ENCODE measurements at places on chromosomes 5 and 9.

- DNase-seq = no peak
Observed at GRCh38 chr9:96183751-96184150, 118.2 kb downstream of the HSD17B3 start.

- no peak for DNase-seq
Observed at GRCh38 chr5:68243251-68243650, 27.7 kb downstream of the PIK3R1 start.

- no peak for DNase-seq
Observed at GRCh38 chr5:57738301-57738700, 255.7 kb upstream of the ACTBL2 start.

GRCh38 chr5:68565427-68565826, 349.9 kb downstream of the PIK3R1 start:
- DNase-seq = no peak

DNA sequence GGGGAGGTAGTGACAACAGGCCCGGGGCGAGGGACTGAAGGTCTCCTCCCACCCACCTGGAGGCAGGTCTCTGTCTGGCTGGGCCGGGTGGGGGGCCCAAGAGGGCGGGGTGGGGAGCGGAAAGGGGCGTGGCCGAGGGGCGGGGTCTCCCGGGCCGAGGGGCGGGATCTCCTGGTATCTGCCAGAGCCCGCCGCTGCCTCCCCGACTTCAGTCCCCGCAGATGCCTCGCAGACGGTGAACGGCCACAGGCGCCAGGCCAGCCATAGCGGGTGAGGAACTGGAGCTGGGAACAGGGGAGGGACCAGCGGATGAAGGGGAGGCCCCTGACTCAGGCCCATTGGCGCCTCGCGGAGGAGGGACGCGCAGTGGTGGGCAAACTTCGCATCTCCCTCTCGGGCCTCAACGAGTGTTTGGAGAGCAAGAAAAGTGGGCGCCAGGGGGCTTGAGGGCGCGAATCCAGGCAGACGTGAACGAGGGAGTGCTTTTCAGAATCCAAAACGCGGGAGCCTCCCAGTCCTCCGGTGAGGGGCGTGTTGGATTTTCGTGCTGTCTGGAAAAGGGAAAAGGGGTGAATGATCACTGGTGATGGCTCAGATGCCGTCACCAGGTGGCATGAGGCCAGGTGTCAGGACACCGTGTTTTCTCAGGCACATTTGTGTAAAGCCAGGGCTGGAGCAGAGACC, at the start of gene ADGRD2:
Gene ADGRD2, plus strand, starts transcription at position 211 of the 684 bp plus-strand sequence. CDS start 1,216 bp downstream, outside the sequence.
- no peak for DNase-seq

DNA sequence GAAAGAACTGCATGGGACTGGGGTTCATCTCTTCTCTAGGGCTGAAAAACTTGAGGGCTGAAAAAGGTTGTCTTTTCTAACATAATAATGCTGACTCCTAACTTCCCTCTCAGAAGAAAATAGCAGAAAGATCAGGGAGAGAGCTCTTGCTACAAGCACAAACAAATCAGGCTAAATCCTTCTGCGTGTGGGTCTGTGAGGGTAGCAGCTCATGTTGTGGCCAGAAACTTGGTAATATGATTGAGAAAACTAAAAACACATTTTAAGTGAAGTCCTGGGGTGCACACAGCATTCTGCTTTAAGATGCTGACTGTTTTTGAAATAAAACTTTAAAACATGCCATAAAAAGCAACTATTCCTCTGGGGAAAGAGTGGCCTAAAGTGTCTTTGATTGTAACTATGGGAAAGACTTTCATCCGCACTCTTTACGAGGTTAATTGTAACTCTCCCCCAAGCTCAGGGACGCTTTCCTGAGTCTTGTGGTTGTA, 56.7 kb downstream of the SAXO1 start:
- no peak for DNase-seq

DNA sequence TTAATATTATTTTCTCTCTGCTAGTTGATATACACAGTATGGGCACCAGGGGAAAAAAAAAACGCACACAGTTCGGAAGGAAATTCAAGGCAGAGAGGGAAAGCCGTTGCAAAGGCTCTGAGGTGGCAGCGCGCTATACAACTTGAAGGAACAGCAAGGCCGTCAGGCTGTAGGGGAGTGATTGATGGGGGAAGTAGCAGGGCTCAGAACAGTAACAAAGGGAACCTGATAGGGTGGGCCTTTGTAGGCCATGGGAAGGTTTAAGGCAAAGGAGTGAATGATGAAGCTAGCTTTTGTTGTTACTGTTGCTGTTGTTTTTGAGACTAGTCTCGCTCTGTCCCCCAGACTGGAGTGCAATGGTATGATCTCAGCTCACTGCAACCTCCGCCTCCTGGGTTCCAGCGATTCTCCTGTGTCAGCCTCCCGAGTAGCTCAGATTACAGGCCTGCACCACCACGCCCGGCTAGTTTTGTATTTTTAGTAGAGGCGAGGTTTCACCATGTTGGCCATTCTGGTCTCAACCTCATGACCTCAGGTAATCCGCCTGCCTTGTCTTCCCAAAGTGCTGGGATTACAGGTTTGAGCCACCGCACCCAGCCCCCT, 27.0 kb downstream of the AQP7 start:
- DNase-seq = no peak

GRCh38 chr9:98016137-98016680, 33.1 kb downstream of the ANP32B start:
- no peak for DNase-seq

DNA sequence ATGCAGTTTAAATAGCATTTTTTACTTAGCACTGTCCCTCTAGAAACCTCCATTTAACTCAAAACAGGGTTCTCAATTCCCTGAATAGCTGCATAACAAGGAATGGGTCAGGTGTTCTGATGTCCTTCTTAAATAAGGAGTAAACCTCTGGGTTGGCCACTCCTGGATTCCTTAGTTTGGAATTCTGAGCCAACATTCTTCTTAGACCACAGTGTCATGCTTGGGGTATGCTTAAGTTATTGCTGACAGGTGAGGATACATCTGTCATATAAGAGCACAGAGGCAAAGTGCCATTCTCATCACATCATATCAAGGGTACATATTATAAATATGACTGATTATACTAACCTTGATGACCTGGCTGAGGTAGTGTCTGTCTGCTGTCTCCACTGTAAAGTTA, 179.9 kb upstream of the SEMA6A start:
- DNase-seq = no peak

DNA sequence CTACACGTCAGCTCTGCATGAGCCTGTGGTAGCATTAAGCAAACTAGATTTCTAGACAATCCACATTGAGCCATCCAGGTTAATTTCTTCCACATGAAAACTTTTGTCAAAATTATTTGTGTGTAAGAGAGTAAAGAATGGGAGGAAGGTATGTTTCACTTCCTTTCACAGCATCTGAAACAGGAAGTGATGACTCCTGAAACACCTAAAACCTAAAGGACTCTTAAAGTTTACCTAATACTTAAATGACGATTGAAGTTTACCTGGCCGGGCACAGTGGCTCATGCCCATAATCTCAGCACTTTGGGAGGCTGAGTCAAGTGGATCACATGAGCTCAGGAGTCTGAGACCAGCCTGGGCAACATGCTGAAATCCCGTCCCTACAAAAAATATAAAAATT, 223.8 kb downstream of the CEMIP2 start:
- no peak for DNase-seq

DNA sequence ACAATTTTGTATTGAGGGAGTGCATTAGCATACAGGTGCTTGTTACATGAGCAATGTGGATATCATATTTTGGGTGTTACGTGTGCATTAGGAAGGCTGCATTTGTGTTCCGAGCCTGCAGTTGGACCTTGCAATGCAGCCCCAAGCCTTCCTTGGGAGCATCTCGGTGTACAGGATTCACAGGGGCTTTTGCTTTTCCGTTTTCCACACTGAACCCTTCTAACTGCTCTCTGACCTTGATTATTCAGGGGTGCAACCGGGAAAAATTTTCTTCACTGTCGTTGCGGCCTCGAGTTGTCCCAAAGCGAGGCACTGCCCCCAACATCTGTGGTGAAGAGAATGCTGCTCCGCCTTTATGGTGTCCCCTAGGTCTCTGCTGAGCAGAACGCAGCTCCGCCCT, 80.1 kb upstream of the PLEKHG4B start:
- DNase-seq = no peak

DNA sequence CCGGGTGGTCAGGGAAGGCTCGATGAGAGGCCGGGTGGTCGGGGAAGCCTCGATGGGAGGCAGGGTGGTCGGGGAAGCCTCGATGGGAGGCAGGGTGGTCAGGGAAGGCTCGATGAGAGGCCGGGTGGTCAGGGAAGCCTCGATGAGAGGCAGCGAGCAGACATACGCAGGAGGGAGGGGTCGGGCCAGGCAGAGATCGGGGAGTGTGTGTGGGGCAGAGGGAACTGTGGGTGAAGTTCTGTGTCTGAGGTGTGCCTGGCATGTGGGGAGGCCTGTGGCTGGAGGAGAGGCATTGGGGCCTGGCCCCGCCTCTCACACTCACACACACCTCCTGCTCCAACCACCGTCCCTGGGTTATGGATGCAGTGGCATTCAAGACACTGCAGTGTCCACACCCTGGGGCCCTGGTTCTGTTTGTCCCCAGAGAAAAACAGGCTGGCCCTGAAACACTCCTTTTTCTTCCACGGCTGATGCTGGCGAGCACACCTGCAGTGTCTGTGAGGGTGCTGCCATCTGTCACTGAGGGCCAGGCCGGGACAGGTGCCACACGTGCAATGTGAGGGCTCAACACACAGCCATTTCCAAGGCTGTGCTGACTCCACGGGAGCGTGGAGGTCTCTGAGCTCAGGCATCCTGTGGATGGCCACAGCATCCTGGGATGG, 6.5 kb upstream of the PLEKHG4B start:
- no peak for DNase-seq

DNA sequence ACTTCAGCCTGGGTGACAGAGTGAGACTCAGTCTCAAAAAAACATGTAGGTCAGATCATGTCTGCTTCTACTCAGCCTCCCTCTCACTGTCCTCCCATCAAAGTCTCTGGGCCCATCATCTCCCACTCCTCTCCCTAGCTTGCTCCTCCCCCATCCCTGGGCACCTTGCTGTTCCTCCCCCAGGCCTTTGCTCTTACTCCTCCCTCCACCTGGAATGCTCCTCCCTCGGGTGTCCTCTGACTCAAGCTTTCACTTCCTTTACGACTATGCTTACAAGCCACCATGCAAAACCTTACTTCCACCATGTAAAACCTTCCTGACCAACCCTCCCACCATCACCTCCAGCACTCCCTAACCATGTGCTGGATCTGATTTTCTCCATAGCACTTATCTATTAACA, 51.5 kb downstream of the MTMR12 start:
- DNase-seq = no peak

GRCh38 chr5:156531199-156531598, 204.2 kb downstream of the SGCD start:
- DNase-seq = no peak

DNA sequence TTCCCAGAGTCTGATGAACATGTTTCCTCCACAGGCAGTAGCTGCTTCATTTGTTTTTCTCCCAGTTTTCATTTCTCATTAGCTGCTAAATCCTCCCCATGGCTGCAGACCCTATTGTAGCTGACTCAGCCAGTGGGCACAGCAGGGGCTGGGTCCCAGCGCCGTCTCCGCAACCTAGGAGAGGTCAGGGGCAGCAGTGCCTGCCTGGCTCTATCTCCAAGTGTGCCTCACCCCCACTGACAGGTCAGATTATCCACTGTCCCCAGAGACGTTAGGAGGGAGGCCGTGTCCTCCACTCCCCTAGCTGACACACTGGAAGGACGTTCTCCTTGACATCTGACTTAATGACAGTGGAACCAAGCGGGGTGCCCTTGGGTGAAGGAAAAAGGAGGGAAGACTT, 31.1 kb downstream of the KCNIP1 start:
- DNase-seq = no peak

GRCh38 chr5:33810491-33811120, 81.2 kb downstream of the ADAMTS12 start:
- no peak for DNase-seq

DNA sequence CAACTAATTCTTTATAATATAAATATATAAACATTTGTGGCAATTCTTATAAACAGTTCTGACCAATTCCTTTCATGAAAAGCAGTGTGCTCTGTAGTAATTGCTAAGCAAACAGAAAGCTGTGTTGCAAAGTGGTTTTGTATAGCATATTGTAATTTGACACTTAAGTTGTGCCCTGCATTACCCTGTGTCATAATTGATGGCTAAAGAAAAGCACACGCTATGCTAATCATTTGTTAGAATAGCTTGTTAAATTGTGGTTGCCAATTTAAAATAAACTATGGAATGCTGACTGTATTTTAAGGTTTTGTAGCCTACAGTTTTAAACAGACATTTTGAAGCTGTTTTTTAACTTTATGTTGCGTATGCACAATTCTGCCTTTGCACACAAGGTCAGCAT, 140.0 kb downstream of the PBX3 start:
- DNase-seq = no peak

- no peak for DNase-seq
Observed at GRCh38 chr5:176621661-176622079, 8.7 kb downstream of the SNCB start.

GRCh38 chr9:118635416-118635815, 733.8 kb downstream of the BRINP1 start:
- no peak for DNase-seq

DNA sequence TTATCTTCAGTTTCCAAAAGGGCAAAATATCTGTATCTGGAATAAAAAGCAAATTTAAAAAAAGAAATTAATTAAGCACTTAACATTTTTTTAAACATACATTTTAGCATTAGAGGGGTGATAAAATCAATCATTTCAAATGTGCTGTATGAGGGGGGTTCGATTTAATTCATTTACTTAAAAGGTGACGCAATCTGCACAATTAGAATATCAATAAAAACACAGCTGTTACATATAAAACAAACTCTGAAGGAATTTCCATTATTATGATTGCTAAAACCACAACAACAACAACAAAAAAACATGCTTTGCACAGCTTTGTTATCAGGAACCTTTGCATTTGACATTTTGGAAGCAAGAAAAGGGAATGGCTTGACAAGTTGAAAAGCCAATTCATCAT, 71.6 kb upstream of the C6 start:
- no peak for DNase-seq

DNA sequence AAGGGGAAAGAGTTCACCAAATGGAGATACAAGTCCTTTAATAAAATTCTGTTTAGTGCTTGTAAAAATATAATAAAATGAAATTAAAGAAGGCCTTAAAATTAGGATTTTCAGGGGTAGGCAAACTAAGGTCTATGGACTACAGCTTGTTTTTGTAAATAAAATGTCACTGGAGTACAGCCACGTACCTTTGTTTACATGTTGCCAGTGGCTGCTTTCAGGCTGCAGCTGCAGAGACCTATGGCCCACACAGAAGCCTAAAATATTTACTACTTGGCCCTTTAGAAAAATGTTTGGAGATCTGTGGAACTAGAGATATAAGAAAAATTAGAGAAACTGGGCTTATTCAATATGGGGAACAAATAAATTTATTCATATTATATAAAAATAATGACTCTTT, 122.8 kb downstream of the RPS23 start:
- DNase-seq = no peak

DNA sequence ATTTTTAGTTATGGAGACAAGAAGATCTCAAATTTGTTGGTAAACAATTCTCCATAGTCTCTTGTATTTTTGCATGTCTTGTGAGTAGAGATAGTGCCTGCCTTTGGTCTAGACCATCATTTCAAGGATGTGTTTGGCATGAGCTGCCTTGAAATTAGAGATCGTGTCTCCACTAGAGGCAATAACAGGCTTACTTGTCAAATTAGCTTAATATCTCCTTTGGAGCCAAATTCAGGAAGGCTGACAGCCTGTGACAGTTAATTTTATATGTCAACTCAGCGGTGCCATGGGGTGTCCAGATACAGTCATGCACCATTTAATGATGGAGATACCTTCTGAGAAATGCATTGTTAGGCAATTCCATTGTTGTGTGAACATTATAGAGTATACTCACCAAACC, 24.8 kb upstream of the PRDM9 start:
- DNase-seq = no peak
